ENCODE measurements at places on chromosomes 3 and 15.

- no peak for DNase-seq
Measured at GRCh38 chr15:72474466-72474911, 359 bp downstream of the ARIH1 start.

GRCh38 chr3:196640297-196641018 lies 964 bp downstream of the NRROS start:
- no peak for DNase-seq

DNA sequence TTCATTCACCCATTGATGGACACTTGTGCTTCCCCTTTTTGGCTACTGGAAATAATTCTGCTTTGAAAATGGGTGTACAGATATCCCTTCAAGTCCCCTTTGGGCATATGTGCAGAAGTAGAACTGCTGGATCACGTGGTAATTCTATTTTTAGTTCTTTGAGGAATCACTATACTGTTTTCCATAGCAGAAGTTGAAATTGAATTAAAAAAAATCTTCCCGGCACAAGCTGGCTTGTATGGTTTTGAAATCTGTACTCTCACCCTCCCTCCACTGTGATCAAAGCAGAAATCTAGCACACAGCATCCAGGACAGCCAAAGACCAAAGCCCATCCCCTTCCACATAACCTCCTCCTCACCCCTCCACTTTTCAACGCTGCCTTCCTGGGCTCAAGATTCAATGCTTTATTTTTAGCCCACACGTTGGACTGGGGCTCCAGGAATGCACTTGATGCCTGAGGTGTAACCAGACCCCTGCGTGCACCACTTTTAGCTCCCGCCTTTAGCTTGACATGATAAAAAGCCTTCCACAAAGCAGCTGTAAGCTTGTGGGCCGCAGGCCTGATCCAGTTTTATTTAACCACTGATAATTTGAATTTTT lies 29.9 kb downstream of the TMEM40 start:
- peak; percentile 33 for DNase-seq

- DNase-seq = peak; percentile 29
Measured at GRCh38 chr3:172126741-172127140, 87.4 kb downstream of the FNDC3B start.

- DNase-seq = no peak
Measured at GRCh38 chr3:180073561-180073960, 36.8 kb upstream of the PEX5L start.

GRCh38 chr3:39110041-39110639 lies 2.7 kb downstream of the TTC21A start:
- no peak for DNase-seq

DNA sequence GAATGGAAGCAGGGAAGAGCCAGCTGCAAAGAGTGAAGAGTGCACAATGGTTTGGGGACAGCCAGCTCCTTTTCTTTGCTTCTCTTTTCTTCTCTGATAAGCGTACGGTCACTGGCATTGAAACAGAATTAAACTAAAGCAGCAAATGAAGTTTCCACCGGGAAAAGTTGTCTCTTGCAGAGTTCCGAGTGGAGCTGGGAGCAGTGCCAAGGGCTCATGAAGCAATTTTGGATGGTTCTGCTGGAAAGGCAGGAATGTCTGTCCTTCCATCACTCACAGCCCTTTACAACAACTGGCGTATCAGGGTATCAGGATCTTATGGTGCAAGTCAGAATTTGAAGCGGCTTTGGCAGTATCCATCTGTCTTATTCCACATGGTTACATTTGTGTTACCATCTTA lies 1042.9 kb downstream of the NTRK3 start:
- DNase-seq = no peak

GRCh38 chr15:94212291-94212690 lies 19.1 kb upstream of the MCTP2 start:
- DNase-seq = no peak

- DNase-seq = no peak
Measured at GRCh38 chr15:95249524-95249923, 1018.2 kb downstream of the MCTP2 start.

DNA sequence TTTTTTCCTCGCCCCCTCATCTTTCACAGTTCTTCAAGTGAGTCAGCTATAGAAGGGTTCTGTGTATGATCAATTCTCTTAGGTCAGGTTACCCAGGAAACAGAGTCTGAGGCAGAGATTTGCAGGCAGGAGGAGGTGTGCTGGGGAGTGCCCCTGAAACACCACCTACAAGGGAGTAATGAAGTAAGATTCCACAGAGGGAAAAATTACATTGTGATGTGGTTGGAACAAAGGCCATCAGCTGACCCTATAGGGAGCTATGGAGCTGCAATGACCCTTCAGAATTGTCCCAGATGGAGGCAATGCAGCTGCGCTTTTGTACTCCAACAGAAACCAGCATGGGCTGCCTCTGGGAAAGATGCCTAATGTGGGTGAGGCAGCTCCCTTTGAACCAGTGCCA lies 142.2 kb upstream of the CNTN3 start:
- DNase-seq = no peak

GRCh38 chr15:85403745-85404144 lies 23.3 kb downstream of the AKAP13 start:
- DNase-seq = no peak

DNA sequence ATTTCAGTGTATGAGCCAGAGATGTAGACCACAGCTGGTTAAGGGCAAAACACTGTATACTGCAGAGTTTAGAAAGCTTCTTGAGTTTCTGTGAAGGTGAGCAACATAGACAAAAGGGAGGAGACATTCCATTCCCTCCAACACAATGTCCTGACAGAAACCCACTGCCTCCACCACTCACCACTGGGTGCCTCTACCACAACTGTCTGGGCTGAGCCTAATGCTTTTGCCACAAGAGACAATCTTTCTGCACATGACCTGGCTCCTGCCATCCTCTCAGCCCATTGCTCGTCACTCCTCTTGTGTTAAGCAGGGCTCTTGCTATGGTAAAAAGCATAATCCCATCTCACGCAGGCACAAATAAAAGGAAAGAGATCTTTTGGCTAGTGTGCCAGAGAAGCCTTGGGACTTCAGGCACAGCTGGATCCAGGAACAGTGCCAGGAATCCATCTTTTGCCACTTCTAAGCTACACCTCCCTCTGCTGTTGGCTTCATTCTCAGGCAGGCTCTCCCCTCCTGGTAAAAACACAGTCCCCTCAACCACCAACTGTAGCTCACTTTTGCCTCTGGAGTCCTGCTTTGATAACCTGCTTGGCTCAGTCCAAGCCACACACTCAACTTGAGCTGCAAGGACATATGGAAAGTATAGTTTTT lies 140.6 kb upstream of the PRR20G start:
- DNase-seq = no peak

DNA sequence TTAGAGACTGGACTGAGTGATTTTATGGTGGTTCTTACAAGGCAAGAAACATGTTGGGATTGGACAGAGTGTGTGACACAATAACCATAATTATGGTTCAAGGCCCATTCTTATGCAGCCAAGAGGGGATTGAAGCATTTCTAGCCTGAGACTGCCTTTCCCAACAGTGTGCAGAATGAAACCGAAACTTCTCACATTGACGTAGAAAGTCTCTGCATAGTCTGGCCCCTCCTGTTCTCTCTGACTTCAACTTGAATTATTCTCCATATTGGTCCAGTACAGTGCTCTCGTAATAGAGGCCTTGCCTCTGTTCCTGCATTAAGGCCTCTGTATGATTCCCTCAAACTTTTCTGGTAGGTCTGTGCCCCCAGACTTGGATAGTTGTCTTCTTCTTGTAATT lies 138.3 kb downstream of the DIPK2A start:
- DNase-seq = no peak

DNA sequence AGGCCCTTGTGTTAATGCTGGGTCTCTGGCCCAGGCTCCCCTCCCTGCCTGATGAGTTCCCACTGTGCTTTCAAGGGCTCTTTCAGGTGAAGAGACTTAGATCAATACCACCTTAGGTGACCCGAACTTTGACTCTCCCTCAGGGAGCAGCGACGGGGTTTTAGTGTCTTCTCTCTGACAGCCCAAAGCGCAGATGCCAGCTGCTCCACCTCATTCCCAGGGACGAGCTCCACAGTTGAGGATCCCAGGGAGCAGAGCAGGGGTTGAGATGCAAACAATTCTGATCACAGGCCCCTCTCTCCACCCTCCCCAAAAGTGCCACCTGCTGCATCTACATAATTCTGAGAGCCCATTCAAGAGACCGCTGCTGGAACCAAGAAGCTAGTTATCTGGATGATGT lies 265.1 kb downstream of the TJP1 start:
- DNase-seq = no peak

DNA sequence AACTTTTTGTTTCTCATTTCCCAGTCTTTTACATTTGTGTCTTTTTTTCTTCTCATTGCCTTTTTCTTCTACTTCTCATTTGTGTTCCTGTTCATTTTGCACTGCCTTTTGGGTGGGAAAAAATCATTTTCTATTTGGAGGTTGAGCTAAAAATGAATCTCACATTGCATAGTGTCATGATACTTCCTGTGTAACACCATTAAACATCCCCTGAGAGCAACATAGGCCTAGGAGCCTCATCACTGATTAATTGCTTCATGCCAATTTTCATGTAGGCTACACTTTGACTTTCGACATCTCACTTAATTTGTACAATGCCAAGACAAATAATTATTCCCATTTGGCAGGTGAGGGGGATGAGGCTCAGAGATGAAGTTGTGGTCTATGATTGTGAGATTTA lies 279.2 kb downstream of the EDEM1 start:
- no peak for DNase-seq

- peak; percentile 54 for DNase-seq
Measured at GRCh38 chr3:61632568-61633175, 71.3 kb downstream of the PTPRG start.

- no peak for DNase-seq
Measured at GRCh38 chr3:122475316-122475715, 39.4 kb downstream of the KPNA1 start.

GRCh38 chr3:120678331-120678947 lies 3.6 kb downstream of the HGD start:
- DNase-seq = no peak

DNA sequence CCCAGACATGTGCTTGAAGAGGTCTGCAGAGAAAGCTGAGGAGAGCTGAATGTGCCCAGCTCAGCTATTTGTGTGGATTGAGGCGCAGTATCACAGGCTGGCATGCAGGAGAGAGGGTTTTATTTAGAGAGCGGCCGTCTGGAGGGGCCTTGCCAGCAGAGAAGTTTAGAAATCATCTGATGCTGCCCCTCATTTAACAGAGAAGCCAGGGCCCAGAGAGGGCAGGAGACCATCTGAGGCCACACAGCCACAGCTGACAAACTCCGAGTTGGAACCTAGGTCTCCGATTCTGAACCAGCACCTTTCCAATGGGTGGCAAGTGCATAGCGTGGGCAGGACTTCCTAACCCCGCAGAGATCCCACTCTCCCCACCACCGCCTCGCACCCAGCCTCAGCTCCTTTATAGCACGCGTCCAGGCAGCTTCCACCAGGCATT lies 101.0 kb downstream of the LSM3 start:
- DNase-seq = no peak

GRCh38 chr3:111246967-111247760 lies 175.5 kb downstream of the NECTIN3 start:
- no peak for DNase-seq

DNA sequence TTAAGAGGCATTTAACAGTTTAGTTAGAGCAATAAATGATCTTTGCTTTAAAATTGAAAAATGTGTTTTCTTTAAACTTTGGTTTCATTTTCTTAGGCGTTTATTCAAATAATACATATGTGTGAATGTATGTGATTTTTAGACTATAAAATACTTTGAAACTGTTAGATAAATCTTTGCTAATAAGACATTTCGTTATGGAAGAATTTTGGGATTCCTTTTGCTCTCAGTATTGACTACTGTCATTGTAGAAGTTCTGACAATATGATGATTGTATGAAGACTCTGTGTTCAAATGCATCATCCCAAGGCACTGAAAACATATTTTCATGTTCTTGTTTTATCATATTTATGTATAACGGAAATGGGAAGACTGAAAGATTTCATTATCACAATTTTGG lies 43.8 kb upstream of the GOLGA8A start:
- no peak for DNase-seq

DNA sequence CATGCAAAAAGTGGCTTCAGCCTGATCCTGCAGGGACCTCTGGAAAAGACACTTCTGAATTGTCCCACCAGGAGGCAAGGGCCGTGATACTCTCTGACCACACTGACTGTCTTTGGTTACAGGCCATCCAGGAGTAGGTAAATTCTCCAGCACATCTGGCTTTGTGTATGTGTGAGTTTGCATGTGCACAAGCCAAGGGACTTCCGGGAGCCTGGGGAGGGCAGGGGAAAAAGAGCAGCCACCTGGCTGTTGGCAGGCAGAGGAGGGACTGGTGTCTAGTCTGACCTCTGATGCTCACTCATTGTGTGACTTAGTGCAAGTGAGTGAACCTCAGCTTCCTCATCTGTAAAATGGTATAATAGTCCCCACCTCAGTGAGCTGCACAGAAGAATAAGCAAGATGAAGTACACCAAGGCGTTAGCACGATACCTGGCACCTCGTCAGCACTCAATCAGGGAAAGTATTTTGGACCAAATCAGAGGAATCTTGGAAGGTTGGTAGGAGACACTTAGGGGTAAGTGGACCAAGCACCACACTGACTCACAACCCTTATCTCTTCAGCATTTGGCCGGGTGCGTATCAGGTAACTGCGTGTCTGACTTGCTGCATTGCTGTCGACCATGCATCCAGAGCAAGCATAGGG lies 19.1 kb downstream of the KLHL6 start:
- DNase-seq = no peak
